ENCODE measurements at places on chromosomes 3 and 15.

DNA sequence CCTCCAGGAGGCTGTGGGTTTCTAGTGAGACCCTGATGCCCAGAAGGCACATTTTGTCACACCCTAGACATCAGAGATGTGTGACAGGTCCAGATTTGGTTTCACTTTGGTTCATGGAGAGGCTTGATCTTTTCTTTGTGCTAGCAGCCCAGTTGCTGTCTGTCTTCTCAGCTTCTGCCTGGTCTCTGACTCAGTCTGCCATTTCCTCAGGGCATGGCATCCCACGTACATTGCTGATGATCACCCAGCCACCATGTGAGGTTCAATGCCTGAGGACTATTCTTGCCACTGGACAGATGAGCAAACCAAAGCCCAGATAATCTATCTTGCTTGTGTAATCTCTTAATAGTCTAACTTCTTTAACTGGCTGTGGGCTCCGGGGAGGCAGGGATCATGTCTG, 144.9 kb upstream of the MRPS22 start:
- no peak for DNase-seq

DNA sequence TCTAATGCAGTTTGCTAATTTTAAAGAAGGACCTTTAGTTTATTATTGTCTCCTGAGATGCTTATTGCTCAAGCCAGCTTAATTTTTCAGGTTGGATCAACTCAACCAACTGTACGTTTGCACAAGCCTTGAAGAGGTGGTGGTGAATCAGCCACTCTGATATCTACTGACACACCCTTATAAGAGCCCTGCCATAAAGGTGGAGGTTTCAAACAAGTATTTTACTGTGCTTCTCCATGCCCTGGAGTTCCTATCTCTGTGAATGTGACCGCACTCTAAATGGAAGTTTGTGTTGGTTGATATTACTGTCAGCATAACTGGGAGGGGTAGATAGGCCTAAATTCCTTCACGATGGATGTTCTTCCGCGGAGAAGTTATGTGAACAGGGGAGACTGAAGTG, 297.3 kb upstream of the UBE2E1 start:
- DNase-seq = no peak

DNA sequence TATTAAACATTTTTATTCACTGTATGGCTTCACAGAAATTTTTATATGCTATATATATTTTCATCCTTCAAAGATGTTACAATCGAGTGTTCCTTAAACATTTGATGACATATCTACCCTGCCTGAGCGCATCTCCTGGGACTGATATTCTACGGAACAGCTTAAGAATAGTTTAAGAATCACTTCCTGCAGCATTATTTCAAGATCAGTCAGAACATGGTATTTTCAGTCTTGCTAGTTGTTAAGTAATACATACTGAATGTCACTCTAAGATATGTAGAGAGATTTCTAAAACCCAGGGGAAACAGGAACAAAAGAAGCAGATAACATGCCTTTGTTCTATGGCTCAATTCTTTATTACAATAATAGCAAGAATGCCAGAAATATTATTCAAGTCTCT, 8.7 kb downstream of the COL8A1 start:
- DNase-seq = no peak

DNA sequence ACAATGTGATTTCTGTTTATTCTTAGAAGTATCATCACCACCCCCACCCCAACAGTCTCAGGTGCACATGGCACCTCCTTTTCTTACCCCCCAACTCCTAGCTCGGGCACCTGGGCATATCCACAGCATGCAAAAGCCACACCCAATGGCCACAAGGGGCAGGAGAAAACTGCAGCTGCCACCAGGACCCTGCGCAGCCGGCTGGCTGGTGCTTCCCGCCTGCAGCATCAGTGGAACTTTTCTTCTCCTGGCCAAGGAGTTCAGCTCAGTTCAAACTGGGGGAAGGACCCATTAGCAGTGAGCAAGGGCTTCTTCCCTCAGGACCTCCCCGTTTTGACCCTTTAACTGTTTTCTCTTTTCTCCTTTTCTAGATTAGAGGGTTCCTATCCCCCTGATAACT, 44.8 kb downstream of the TM4SF18 start:
- DNase-seq = no peak

GRCh38 chr15:93001881-93002280, 87.1 kb downstream of the RGMA start:
- no peak for DNase-seq

DNA sequence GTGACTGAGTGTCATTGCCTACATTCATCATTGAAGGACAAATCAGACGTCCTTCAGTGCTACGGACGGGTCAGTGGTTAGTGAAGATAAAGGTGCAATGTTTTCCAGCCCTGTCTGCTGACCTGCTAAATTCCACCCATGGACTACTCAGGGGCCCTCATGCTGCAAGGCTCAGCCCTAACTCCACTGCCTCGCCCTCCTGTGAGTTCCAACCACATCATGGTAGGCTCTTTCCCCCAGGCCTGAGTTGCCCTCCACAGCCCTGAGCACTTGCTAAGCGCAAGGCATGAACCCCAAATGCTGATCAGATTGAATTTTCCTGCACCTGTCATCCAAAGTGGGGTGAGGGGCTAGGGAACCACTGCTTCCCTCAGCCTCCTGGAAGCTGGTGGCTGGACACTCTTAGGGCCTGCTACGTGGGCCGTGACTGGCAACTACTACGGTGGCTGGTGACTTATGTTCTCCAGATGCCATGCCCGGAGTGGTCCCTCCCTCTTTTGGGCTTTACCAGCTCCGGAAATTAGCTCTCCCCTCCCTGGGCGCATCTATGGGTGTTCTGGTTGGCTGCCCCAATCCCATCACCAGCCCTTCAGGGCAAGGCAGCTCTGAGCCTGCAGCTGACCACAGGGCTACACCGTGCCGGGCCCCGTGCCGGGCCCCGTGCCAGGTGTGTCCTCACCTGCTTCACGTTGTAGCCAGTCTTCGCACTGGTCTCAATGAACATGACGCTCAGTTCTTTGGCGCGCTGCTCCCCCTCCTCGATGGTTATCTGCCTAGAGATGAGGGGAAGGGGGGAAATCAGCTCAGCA, 32.1 kb downstream of the SRPRB start:
- DNase-seq = no peak

All from NCI-H1436 (cell line).